ENCODE measurements at places on chromosomes 7 and 10.

DNA sequence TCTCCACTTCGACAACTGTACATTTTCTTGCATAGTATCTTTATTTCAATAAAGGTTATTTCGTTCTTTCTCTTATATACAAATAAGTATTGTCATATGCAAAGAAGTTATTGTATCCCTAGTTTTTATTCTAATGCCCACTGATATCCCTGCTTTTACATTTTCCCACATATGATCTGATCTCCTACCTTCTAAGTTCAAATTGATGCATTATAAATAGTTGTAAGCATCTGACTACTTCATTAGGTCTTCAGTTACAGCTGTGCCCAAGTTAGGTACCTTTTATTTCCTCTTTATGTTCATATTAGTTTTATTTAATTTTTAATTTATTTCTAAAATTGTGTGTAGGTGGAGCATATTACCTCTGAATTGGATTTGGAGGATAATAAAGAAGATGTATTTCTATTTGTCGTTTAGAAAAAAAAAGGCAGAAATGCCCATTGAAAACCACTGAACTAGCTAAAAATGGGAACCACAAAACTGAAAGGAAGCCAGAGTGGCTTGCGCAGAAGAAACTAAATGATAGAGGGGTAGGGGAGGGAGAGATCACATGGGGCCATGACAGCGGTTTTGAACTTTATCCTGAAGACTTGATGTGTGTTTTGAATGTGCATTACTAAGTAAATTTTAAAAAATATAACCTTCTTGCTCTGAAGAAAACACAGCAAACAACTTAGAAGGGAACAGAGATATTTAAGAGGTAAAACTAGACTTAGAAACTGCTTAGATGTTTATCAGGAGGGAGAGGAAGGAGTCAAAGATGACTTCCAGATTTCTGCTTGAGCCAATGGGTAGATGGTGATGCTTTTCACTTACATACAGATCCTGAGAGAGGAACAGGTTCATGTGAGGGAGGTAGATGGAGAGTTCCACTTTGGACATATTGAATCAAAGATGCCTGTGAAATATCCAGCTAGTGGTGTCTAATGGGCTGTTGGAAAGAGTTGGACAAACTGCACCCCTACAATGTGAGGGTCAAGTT lies 9.3 kb upstream of the ZC3HAV1L start:
- peak; percentile 81 for DNase-seq

DNA sequence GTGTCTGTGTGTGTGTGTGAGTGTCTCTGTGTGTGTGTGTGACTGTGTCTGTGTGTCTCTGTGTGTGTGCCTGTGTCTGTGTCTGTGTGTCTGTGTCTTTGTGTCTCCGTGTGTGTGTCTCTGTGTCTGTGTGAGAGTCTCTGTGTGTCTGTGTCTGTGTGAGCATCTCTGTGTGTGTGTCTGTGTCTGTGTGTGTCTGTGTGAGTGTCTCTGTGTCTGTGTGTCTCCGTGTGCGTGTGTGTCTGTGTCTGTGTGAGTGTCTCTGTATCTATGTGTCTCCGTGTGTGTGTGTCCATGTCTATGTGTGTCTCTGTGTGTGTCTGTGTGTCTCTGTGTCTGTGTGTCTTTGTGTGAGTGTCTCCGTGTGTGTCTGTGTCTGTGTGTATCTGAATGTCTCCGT lies 120.4 kb downstream of the SH2D4B start:
- no peak for DNase-seq

DNA sequence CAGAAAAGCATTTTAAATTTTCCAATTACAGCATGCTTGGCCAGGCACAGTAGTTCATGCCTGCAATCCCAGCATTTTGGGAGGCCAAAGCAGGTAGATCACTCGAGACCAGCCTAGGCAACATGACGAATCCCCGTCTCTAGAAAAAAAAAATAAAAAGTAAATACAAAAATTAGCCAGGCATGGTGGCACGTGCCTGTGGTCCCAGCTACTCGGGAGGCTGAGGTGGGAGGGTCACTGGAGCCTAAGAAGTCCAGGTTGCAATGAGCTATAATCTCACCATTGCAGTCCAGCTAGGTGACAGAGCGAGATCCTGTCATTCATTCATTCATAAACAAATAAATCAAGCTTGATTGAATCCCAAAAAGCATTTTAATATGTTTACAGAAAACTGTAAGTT lies 234.9 kb downstream of the PARD3 start:
- DNase-seq, result no peak

- no peak for DNase-seq
Measured at GRCh38 chr10:98332623-98333269, 64.8 kb upstream of the LOXL4 start.

- DNase-seq, result no peak
Measured at GRCh38 chr10:35040760-35041501, 49.2 kb downstream of the CUL2 start.

GRCh38 chr7:8938044-8938805 lies 504.8 kb downstream of the NXPH1 start:
- DNase-seq, result no peak

- DNase-seq, result no peak
Measured at GRCh38 chr10:77049896-77050295, 587.7 kb downstream of the KCNMA1 start.

DNA sequence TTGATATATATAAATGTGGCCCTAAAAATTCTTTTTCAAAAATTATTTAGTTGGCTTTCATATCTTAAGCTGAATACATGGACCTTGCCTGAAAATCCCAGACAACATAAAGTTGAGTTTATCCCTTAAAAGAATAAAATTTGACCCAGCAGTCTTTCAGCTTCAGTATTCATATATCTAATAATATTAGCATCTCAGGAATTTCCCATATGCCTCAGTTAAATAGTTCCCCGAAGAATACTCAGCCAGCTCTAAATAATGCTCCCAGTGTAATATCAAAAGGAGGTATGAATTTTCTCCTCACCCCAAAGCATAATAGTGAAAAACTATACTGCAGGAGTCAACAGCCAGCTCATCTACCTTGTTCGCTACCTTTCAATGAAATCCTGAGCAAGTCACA lies 145.9 kb downstream of the CTNNA3 start:
- no peak for DNase-seq

DNA sequence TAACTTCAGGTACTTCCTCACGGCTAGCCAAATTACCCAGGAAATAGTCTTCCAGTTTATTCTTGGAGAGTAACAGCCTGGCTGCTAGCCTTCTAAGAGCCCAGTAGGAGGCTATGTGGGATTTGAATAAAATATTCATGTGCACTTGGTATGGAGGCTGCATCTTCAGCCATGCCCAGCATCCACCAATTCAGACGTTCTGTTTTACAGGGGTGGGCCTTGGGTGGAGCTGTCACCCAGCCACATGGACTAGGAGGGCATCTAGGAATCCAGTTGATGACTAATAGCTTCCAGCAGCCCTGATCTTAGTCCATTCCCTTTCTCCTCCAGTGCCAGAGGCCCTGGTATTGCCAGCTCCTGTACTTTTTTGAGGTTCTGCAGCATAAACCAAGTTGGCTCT lies 66.3 kb upstream of the ZRANB1 start:
- DNase-seq, result no peak

DNA sequence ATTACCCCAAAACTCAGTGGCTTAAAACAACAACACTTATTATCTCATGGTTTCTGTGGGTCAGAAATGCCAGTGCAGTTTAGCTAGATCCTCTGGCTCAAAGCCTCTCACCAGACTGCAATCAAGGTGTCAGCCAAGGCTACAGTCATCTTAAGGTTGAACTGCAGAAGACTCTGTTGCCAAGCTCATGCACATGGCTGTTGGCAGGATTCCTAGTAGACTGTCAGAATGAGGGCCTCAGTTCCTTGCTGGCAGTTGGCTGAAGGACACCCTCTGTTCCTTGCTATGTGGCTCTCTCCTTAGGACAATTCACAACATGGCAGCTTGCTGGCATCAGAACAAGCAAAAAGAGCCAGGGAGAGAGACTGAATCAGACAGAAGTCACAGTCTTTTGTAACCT lies 34.7 kb downstream of the TOMM7 start:
- no peak for DNase-seq

GRCh38 chr7:152180587-152180986 lies 155.1 kb downstream of the GALNT11 start:
- DNase-seq, result no peak

DNA sequence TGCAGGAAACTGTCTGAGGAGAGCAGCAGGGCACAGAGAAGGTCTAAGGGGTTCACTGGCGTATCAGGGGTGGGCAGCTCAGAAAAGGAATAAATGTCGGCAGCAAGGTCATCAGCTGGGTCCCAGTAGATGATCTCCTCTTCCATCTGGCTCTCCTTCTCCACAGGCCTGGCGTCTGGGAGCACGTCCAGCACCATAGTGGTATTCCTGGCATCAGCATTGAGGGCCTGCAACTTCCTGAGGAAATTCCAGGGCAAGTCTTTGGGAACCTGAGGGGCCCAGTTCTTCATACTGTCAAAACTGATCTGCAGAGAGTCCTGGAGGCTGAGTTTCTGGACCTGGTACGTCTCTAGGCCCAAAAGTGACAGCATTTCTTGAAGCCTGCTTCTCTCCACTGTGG lies 9.6 kb upstream of the MRPS24 start:
- no peak for DNase-seq

GRCh38 chr10:28367413-28367812 lies 64.5 kb upstream of the MPP7 start:
- DNase-seq, result no peak

DNA sequence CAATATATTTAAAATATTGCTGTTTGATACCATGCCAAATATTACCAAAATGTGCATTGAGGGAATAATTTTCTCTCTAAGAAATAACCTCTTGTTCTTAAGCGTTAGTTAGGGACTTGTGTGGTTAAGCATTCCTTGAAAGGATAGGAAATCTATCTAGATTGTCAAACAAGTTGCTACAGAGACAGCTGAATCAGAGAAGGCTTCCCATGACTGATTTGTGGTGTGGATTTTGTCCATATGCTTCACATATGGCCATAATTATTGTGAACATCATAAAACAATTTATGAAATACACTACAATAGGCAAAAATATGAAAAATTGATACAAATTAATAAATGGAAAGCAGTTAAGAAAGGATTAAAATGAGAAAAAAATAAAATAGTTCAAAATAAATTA lies 96.3 kb downstream of the GNAT3 start:
- no peak for DNase-seq

- no peak for DNase-seq
Measured at GRCh38 chr10:126155528-126155927, 232.7 kb downstream of the ADAM12 start.

GRCh38 chr10:43048301-43049051 lies 28.4 kb upstream of the RET start:
- no peak for DNase-seq

- no peak for DNase-seq
Measured at GRCh38 chr10:3781468-3782145, 3.4 kb downstream of the KLF6 start.

- no peak for DNase-seq
Measured at GRCh38 chr7:117023325-117023854, 70.1 kb downstream of the ST7 start.

DNA sequence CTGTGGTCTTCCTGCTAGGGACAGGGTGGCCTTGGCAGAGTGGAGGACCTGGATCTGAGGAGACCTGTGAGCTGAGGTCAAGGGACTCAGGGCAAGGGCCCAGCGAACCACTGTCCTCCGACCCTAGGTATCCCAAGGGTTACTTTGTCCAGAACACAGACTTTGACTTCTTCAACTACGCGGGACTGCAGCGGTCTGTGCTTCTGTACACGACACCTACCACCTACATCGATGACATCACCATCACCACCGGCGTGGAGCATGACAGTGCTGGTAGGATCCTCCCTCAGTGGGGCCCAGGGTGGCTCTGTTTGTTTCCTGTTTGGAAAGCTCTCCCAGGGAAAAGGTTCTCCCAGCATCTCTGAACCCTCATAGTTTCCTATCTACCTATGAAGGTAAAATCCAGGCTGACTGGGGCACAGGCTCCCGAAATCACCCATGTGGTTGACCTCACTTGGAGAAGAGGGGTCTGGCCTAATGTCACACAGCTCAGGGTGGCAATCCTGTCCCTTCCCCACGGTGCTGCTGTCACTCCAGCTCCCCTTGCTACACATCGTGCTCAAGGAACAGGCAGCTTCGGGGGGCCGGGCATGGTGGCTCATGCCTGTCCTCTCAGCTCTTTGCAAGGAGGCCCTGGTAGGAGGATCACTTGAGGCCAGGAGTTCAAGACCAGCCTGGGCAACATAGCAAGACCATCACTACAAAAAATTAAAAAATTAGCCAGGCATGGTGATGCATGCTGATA lies 57.6 kb downstream of the ZNF727 start:
- no peak for DNase-seq
